ENCODE measurements at places on chromosomes 2 and 18. TPM values are rescaled to one million over a fixed set of nuclear protein-coding genes. Genes with fewer than 3 reads are reported as not detected.

The SAG gene
- total RNA-seq: not detected

The TTN gene
- total RNA-seq: under 0.01 TPM

The PDE11A gene
- not detected for total RNA-seq

The FBXO15 gene
- total RNA-seq: not detected

The ARPC2 gene
- 709 TPM for total RNA-seq

The CHPF gene
- 235 TPM for total RNA-seq

The RNU2-63P gene
- under 0.01 TPM for total RNA-seq

The CYP27C1 gene
- total RNA-seq: 3.4 TPM

The SMYD5 gene
- 28.7 TPM for total RNA-seq

The AQP12A gene
- total RNA-seq: not detected

The SCTR gene
- total RNA-seq: not detected

The LRRC30 gene
- not detected for total RNA-seq

The STARD6 gene
- not detected for total RNA-seq

All from hair follicular keratinocyte (primary cell).